ENCODE measurements at places on chromosomes 16 and 17. TPM values are rescaled to one million over a fixed set of nuclear protein-coding genes. Genes with fewer than 3 reads are reported as not detected.

The TAC4 gene
- not detected for polyA plus RNA-seq

The EFNB3 gene
- polyA plus RNA-seq = not detected

The PIMREG gene
- polyA plus RNA-seq = not detected

The DPEP2 gene
- polyA plus RNA-seq = 45.3 TPM

The QPRT gene
- polyA plus RNA-seq = not detected

The TMEM219 gene
- 171 TPM for polyA plus RNA-seq

The DHX58 gene
- polyA plus RNA-seq = 13.3 TPM

The BCKDK gene
- 38.2 TPM for polyA plus RNA-seq

The TPSG1 gene
- not detected for polyA plus RNA-seq

The DCAKD gene
- 13.8 TPM for polyA plus RNA-seq

The FSCN2 gene
- polyA plus RNA-seq = 0.83 TPM

The SPATA22 gene
- polyA plus RNA-seq = not detected

The METRNL gene
- 2.1 TPM for polyA plus RNA-seq

Data from IgD-negative memory B cell (primary cell).